Calu3 (cell line): ENCODE measurements at places on chromosomes 4 and X. TPM values are rescaled to one million over a fixed set of nuclear protein-coding genes. Genes with fewer than 3 reads are reported as not detected.
A peak's percentile ranks its signal among the peaks of the same experiment; 100 is the strongest.

GRCh38 chr4:7726665-7727413 is 212.8 kb downstream of the AFAP1 start:
- no peaks in the 10 kb centered on the region for H3K4me1 ChIP-seq
- peaks cover 58% of the 10 kb centered on the region for H3K27me3 ChIP-seq
- H3K4me3 ChIP-seq: no peak overlapping the region

GRCh38 chrX:9862525-9862924 is 76.3 kb downstream of the SHROOM2 start:
- H3K36me3 ChIP-seq: peaks cover 17% of the 10 kb centered on the region
- DNase-seq: no peak
- H3K4me1 ChIP-seq: peaks cover 16% of the 10 kb centered on the region
- no peak overlapping the region for H3K27ac ChIP-seq

DNA sequence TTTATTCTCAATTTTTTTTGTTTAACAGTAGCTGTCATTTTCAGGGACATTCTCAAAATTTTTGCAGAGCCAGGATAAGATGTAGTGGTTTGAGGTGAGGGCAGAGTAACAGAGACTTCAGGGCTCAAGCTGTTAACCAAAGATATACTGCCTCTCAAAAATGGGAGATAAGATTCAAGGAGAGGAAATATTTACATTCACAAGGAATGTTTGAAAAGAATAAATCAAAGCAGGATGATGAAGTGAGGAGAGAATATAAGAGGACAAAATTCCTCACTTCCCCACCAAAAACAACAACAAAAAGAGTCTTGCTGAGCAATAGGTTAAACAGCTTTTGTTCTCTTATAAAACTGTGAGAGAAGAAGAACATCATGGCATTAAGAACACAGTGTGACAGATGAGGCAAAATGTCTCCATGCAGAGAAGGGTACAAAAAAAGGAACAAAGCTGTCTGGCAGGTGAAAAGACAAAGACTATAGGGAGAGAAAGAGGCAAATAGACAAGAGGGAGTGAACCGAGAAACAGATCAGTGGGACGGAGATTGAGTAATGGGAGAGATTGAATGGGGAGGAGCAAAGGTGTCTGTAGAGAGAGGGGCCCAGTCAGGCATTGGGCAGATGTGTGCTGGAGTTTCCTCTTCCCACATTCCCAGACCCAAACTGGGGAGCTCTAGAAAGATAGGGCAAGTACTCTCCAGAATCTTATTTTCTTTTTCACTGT is 106.1 kb upstream of the TMEM150C start:
- no peak for DNase-seq
- H3K36me3 ChIP-seq: no peaks in the 10 kb centered on the region
- no peaks in the 10 kb centered on the region for H3K4me1 ChIP-seq
- no peak overlapping the region for H3K4me3 ChIP-seq
- no peaks in the 10 kb centered on the region for H3K27me3 ChIP-seq

DNA sequence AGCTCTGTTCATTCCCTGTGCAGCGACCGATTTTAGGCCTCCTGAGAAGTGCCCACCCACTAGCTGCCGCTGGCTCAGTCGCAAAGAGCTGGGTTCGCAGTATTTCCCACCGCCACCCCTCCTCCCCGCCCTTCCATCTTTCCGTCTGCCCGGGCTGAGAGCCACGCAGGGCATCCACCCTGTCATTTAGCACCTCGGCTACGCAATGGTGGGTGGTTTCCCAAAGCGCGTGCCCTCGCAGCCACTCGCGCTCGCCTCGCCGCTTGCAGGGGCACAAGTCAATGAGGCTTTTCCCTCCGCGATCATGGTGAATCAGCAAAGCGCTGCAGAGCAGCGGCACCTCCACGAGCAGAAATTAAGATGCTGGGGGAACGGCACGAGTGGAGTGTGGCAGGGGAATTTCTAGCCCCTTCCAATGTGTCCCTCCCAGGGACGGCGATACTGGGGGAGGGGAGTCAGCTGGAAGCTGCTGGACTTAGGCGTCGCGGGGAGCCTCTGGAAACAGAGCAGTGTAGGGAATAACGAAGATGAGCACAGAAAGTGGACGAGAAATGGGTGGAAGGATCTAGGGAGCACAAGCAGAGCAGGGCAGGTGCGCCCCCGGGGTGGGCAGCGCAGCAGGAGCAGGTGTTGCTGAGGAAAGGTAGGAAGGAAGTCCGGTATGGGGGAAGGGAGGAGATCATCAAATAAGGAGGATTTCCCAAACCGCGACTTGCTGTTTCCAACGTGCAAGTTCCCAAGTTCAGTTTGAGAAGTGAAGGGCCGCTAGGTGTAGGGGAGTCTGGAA is 2.4 kb upstream of the PTCHD1 start:
- H3K4me3 ChIP-seq: peak overlapping the region; percentile 64
- DNase-seq: no peak
- H3K4me1 ChIP-seq: peaks cover 12% of the 10 kb centered on the region
- H3K27me3 ChIP-seq: peaks cover 96% of the 10 kb centered on the region

The SEPTIN11 gene
- total RNA-seq: 50.2 and 56.2 TPM in 2 replicates

DNA sequence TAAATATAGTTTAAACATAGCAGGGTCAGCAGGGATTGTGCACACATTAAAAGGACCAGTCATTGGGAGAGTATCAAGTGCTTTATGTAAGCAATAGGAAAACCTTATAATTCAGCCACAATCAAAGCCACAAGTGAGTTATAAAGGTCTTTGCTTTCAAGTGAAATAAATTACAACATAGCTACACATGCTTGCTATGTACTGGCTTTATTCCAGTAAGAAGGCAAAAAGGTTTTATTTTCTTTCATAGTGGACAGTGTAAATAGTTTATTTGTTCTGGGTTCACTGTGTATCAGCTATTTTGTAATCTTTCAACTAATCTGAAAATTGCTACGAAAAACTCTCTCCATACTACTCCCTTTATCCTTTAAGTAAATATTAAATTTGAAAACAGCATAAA is 691.4 kb downstream of the PCDH7 start:
- H3K36me3 ChIP-seq: no peaks in the 10 kb centered on the region
- no peak overlapping the region for H3K4me3 ChIP-seq
- H3K27me3 ChIP-seq: no peaks in the 10 kb centered on the region
- H3K4me1 ChIP-seq: no peaks in the 10 kb centered on the region
- H3K27ac ChIP-seq: no peak overlapping the region
